ENCODE measurements at places on chromosomes 1 and 21.

- DNase-seq, result no peak
Measured at GRCh38 chr1:67316180-67316902, 8.7 kb downstream of the IL12RB2 start.

- DNase-seq, result no peak
Measured at GRCh38 chr1:237281481-237281880, 239.5 kb downstream of the RYR2 start.

- no peak for DNase-seq
Measured at GRCh38 chr1:40650075-40650474, 15.4 kb downstream of the RIMS3 start.

DNA sequence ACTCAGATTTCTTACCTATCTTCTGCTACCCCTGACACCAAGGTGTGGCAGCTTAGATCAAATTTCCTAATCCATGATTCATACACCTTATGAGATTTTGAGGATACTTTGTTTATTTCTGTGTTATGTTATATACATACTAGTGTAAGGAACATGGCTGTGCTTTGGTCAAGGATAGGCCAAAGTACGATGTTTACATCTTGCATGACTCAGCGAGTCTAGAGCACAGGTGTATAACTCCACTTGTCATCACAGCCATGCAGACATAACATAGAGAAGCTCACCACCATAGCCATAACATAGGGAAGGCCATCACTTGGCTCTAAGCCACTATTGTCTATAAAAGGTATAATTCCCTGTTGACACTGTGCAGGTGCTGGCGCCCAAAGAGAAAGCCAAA lies 61.2 kb downstream of the GBP6 start:
- DNase-seq, result no peak

DNA sequence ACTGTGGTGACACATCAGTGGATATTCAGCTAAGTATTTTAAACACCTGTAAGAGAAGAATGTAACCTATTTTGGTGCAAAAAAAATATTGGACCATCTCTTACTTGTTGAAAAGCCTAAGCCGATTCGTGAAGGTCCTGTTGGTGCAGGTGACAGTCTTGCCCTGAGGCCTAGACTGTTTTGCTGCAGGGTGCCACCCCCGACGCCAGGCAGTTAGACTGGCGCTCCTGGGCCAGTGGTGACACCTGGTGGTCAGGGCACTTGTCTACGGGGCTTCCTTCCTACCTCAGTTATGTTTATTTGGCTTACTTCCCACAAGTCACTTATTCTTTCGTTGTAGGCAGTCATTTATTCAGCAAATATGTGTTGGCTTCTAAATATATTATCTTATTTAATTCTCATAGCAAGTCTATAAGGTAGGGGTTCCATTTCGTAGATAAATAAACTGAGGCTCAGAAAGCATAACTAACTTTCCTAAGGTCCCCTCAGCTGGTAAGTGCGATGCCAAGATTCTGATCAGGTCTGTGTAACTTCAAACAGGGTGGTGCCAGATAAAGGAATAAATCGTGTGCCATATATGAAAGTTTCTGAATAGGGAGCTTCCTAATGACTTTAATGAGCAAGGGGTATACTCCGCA lies 1.9 kb downstream of the EEIG2 start:
- DNase-seq, result peak; percentile 38

- no peak for DNase-seq
Measured at GRCh38 chr21:25005388-25005787, 601.9 kb downstream of the MRPL39 start.
